Activated naive CD4-positive, alpha-beta T cell treated with anti-CD3 and anti-CD28 coated beads for 36 hours (primary cell): ENCODE measurements at places on chromosomes 7 and 10.

DNA sequence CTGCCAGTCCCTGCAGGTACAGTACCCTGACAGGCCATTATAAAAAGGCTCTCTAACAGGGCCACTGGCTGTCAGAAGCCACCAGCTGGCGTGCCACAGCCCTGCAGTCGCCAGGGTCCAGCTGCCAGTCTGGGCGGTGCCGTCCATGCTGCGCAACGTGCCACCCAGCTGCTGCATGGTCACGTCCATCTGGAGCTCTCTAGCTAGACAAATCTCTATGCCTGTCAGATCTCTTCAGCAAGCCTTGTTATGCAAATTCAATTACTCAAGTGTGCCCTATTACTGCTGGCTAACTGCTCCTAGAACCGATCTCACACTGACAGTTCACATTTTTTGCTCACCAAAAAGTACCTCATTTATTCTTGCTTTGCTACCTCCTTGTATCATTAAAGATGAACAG lies 75.9 kb downstream of the HIBADH start:
- no peak for DNase-seq

GRCh38 chr10:88896994-88897853 lies 17.2 kb downstream of the STAMBPL1 start:
- DNase-seq: peak; percentile 32

DNA sequence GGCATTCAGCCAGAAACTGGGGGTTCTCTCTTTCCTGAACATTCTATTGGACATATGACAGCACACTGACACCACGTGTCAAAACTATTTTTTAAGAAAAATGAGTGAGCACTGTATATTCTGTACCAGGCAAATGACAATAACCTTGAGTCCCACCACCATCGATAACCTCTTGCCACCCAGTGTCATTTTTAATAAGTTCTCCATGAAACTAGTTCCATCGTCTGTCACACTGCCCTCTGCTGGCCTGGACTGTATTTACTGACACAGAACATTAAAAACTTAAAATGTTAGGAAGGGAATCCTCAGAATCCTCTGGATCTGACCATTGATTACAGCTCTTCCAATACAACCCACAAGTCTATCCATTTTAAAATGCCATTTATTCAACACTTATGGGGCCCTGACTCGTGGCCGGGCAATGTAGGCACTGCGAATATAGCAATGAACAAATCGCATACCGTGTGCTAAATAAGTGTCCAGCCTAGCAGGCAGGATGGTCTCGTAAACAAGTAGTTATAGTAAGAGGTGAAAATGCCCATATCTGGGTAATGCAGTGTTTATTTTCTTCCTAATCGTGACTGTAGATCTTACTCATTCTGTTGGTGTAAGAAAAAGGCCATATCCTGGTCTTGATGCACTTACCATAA lies 35.9 kb upstream of the CACNB2 start:
- DNase-seq: peak; percentile 63

- DNase-seq: no peak
Observed at GRCh38 chr10:48288661-48289060, 14.2 kb upstream of the FRMPD2 start.

GRCh38 chr10:87646935-87647334 lies 12.7 kb upstream of the PAPSS2 start:
- peak; percentile 42 for DNase-seq

DNA sequence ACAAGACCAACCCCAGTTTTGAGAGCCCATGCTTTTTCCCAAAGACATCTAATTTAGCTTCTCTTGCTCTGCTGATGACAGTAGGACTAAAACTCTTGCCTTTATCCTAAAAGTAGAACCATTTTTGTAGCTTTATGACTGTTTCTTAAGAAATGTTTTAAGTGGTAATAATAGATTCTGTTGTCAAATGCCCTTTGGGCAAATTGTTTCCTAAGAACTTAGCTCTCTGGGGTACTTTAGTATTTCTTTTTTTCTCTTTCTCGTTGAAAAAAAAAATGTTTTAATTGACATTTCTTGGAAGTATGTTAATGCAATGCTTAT lies 157.4 kb downstream of the ARID5B start:
- DNase-seq: no peak
